ENCODE measurements at places on chromosomes 6 and 20.

DNA sequence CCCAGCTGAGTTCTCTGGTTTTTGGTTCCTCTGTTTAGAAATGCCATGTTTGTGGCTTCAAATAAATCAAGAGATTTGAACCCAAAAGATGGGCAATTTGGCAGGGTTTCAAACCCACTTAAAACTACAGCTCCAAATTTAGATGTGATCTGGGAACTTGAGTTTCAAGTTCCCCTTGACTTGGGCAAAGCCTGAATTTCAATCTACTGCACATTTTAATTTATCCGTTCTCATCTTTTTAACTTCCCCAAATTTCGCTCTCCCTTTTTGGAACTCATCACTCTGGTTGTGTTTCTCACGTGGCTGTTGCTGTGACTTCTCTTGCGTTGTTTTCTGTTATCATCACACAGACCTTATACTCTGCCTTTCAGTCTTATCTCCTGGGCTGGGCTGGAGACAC lies 230.9 kb downstream of the CDC5L start:
- DNase-seq = no peak

DNA sequence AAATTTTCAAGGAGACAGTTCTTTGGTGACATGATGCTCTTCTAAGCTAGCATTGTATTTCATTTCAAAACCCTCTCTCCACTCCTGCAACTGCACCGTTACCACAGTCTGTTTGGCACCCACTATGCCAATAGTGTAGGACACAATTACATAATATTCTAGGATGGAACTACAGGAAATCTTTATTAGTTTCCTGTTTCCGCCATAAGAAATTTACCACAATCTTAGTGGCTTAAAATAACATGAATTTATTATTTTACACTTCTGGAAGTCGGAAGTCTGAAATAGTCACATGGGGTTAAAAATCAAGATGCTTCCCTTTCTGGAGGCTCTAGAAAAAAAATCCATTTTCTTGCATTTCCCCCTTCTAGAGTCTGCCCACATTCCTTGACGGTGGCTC lies 733.1 kb downstream of the HDGFL1 start:
- no peak for DNase-seq

DNA sequence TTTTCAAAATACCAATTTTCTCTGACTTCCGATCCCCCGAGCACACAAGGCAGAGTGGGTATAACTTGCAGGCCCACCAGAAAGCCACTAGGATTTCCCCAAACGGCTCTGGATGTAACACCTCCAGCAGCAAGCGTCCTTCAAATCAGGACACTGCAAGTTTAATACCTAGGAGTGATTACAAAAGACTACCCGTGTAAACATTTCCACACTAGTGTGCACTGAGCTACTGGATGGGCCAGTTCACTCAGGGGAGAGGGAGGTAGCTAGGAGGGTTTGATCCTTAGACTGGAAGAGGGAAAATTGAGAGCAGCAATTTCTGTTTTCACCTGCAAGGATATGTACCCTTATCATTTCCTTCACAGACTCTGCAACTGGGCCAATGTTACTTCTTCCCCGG lies 91.8 kb upstream of the AGPAT4 start:
- no peak for DNase-seq

- DNase-seq = no peak
Measured at GRCh38 chr6:53975941-53976615, 135.2 kb upstream of the MLIP start.

DNA sequence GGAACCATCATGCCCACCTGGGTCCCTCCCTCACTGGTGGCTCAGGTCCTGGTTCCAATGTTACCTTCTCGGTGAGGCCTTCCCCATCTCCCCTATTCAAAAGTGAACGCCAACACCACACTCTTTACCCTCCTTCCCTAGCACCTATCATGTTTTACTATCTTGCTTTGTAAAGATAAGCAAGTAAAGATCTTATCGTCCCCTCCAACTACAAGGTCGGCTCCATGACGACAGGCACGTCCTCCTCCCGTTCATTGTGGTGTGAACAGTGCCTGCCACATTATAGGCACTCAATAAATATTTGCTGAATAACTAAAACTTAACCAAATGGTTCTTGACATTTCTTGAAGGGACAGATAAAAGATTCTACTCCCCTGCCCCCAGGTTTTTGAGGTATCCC lies 147.1 kb downstream of the PREX1 start:
- DNase-seq = no peak

- no peak for DNase-seq
Measured at GRCh38 chr6:33604941-33605854, 15.9 kb upstream of the ITPR3 start.

DNA sequence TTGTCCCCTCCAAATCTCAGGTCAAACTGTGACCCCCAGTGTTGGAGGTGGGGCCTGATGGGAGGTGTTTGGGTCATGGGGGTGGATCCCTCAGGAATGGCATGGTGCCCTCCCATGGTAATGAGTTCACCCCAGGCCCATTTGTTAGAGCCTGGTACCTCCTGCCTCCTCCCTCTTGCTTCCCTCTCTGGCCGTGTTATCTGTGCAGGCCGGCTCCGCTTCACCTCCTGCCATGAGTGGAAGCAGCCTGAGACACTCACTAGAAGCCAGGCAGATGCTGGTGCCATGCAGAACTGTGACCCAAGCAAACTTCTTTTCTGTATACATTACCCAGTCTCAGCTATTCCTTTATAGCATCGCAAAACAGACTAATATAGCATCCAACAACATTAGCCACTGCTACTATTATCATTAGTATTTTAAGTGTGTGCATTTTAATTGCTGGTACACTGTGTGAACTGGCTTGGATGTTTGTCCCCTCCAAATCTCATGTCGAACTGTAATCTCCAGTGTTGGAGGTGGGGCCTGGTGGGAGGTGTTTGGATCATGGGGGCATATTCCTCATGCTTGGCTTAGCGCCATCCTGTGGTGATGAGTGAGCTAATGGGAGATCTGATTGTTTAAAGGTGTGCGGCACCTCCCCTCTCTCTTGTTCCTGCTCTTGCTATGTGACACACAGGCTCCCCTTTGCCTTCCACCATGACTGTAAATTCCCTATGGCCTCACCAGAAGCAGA lies 12.2 kb upstream of the OSER1 start:
- DNase-seq = no peak

GRCh38 chr6:70112716-70113115 lies 190.2 kb downstream of the COL9A1 start:
- no peak for DNase-seq

DNA sequence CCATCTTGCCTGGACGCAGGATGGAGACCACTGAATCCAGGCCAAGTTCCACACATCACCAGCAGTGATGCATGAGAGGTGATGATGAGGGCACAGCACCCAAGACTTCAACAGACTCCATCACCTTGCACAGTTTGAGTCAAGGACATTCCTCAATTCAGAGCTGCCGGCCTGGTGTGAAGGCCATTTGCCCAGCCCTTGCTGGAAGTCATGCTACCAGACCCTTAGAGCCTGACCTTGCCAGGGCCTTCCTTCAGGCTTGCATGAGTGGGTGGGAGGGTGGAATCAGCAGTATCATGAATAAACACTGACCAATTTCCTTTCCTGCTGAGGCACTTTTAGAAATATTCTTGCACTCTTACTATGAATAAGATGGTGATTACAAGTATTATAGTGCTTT lies 130.2 kb upstream of the SSTR4 start:
- DNase-seq = no peak

DNA sequence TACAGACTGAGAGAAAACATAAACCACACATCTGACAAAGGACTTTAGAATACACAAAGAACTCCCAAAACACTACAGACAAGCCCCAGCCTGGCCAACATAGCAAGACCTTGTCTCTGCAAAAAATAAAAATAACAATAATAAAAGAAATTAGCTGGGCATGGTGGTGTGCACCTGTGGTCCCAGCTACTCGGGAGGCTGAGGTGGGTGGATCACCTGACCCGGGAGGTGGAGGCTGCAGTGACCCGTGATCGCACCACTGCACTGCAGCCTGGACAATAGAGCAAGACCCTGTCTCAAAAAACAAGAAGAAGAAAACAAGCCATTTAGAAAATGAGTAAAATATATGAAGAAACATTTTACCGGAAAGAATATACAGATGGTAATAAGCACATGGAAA lies 13.1 kb downstream of the SDCBP2 start:
- DNase-seq = no peak

- no peak for DNase-seq
Measured at GRCh38 chr6:34912715-34913464, 23.8 kb downstream of the ANKS1A start.

GRCh38 chr6:159939591-159940016 lies 29.3 kb upstream of the IGF2R start:
- DNase-seq = no peak

GRCh38 chr6:121237859-121238258 lies 96.4 kb downstream of the TBC1D32 start:
- DNase-seq = no peak

DNA sequence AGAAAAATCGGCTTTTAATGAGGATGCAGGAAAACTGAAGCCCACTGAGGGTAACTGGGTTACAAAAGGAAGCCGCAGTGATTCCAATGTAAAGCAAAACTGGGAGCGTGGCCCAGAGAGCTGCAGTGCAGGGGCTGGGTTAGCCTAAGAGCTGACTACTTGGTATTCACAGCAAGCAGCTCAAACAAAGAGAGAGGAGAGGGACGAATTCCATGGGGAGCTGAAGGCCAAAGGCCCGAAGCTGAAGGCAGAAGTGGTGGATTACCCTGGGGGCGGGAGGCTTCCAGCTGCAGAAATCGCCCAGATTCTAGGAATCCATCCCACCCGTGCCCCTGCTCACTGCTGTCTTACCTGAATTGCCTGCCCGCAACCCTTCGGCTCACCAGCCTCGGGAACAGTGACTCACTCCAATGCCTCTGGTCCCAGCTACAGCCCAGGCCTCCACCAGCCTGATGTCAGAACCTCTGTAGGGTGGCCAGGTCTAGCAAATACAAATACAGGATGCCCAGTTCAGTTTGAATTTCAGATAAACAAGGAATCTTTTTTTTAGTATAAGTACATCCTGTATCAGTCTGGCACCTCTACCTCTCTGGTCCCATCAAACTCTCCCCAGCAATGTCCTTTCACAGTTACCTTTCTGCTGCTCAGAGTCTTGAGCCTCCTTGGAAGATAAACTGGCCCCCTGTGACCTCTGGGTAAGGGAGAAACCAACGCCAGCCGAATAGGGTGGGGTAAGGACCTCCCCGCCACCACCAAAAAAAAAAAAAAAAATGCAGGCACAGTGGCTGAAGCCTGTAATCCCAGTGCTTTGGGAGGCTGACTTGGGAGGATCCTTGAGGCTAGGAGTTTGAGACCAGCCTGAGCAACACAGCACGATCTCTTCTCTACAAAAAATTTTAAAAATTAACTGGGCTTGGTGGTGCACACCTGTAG lies 14.6 kb upstream of the ZMYND8 start:
- no peak for DNase-seq

DNA sequence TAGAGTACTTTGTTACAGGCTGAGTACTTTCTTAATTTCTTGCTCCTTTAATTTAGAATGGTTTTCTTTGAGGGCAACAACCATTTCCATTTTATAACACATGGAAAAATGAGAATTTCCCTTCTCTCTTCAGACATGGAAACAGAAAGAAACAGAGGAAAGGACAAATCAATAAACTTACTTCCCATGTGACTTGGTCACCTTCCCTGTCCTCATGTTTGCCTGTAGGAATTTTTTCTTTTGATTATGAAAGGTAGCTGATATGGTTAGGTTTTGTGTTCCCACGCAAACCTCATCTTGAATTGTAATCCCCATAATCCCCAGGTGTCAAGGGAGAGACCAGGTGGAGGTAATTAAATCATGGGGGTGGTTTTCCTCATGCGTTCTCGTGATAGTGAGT lies 169.7 kb downstream of the PHF3 start:
- DNase-seq = no peak

GRCh38 chr6:169529931-169530751 lies 171.7 kb downstream of the WDR27 start:
- no peak for DNase-seq

DNA sequence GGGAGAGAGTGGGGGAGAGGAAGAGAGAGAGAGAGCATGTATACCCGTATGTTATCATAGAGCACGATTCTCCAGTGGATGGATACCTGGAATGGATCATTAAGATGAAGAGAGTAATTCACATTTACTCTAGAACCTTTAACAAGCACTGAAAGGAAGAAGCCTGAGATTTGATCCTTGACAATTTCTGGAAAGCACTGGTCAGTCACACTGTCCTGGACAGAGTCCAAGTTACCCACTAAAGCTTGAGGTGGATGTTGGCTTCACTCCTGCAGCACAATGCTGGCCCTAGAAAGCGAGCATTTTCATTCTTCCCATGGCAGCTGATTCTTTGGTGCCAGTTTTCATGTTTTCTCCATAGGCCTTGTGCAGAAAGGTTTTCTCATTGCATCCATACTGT lies 25.6 kb downstream of the NFYA start:
- no peak for DNase-seq

GRCh38 chr6:99689916-99690685 lies 83.5 kb downstream of the PRDM13 start:
- DNase-seq = no peak

DNA sequence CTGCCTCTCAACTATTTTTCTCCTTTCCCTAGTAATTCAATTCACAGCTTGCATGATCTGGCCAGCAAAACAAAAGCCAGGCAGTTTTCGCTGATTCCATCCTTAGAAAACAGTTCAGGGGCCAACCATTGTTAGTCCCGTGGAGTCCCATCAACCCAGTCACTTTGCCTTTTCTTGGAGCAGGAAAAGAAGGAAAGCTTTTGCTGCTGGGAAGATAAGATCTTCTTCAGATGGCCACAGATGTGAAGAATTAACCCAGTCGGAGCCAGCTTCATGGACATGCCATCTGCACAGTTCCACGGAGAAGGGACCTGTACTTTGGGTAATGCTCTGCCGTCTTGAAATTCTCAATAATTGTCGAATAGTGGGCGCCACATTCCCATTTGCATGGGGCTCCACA lies 76.9 kb upstream of the TSHZ2 start:
- no peak for DNase-seq

- no peak for DNase-seq
Measured at GRCh38 chr6:75946146-75946831, 126.2 kb downstream of the IMPG1 start.

DNA sequence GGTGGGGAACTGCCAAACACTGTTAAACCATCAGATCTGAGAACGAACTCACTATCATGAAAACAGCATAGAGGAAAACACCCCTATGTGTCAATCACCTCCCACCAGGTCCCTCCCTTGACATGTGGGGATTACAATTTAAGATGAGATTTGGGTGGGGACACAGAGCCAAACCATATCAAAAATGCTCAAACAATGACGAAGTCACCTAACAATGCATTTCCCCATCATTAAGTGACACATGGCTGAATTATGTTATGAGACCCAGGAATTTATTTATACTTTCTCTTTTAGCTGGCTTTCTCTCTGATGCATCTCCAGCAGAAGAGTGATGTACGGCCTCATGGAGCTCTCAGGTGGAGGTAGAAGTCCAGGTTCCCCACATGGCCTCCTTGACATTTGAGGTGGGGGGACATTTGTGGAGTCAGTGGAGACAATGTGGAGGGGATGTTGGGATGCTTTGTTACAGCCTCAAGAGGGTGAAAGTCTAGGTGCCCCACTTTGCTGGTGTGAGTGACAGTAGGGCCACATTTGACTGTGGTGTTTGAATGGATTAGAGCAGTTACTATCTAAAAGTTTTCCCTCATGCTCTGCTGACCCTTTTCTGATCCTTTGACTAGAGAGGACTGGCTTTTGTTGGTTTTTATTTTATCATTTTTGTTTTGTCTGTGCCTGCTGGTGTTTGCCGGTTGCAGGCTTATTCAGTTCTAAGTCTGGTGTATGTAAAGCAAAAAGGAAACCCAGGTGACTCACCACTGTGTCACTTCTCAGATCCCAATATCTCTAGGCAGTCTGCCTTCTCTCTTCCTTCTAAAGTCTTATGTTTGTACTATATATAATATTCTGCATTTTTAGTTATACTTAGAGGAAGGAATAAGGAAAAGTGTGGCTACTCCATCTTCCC lies 18.5 kb upstream of the DCBLD1 start:
- no peak for DNase-seq

- DNase-seq = no peak
Measured at GRCh38 chr20:15316556-15316955, 979.1 kb upstream of the FLRT3 start.

All from activated CD4-positive, alpha-beta T cell treated with anti-CD3 and anti-CD28 coated beads, Interleukin-2, amount 50 U/mL, for 1 hour (primary cell).